ENCODE measurements at places on chromosomes 7 and 10.

DNA sequence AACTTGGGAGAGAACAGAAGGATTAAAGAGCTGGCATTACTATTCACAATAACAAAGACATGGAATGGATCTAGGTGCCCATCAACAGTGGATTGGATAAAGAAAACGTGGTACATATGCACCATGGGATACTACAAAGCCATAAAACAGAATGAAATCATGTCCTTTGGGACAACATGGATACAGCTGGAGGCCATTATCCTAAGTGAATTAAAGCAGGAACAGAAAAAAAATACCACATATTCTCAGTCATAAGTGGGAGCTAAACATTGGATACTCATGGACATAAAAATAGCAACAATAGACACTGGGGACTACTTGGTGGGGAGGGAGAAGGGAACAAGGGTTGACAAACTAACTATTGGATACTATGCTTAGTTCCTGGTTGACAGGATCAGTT, 133.2 kb upstream of the ITGB1 start:
- DNase-seq, result no peak

- no peak for DNase-seq
These were observed 100.3 kb downstream of the TRRAP start for GRCh38 chr7:98978672-98979071.

DNA sequence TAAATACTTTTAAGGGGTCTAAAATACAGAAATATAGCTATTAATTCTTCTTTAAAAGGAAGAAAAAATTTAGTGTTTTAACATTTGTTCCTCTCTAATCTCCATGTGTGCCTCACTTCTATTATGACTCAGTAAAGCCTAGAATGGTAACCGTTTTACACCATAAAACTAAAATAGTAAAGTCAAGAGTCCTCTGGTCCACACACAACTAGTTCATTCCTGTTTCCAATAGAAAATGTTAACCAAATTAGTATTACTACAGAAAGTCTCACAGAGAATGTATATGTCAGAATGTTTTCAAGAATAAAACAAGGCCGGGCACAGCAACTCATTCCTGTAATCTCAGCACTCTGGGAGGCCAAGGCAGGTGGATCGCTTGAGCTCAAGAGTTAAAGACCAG, 55.8 kb downstream of the CNOT4 start:
- DNase-seq, result no peak

DNA sequence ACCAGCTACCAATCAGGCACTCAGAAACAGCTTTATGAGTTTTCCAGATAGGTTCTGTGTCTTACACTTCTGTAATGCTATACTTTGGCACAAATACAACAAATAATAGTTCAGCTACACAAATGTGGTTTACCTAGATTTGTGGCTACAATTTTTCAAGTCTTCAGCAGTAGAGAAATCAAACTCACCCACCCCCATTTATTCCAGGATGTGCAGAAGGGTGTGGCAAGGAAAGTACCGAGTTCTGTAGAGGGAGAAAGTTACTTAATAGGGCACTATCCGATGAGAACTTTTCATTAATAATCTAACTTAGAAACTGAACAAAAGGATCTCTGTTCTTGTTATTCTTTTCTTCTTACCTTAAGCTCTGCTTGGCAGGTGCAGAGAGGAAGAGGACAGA, 30.3 kb upstream of the ATP6V0A4 start:
- no peak for DNase-seq

GRCh38 chr10:18312374-18313139, 172.3 kb downstream of the CACNB2 start:
- DNase-seq, result no peak

GRCh38 chr10:7795605-7796004, 7.6 kb downstream of the ATP5F1C start:
- DNase-seq, result no peak

- DNase-seq, result peak; percentile 44
These were observed 49.6 kb downstream of the KAT6B start for GRCh38 chr10:74875966-74876365.

DNA sequence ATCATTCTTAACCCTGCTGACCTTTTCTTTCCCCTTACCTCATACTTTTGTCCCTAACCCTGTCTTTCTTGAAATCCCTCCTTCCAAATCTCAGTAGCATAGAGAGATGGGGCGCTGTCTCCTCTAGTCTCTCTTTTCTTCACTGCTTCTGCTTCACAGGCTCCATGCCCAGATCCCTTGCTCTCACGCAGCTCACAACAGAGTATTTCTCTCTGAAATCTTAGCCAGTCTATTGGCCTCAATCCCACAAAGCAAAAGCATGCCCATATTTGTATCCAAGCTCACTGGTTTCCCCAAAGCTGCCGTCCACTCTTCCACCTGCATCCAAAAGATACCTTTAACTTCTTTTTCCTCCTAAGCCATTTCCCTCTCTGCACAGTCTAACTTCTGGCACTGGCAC, 526.8 kb downstream of the PLXDC2 start:
- no peak for DNase-seq

DNA sequence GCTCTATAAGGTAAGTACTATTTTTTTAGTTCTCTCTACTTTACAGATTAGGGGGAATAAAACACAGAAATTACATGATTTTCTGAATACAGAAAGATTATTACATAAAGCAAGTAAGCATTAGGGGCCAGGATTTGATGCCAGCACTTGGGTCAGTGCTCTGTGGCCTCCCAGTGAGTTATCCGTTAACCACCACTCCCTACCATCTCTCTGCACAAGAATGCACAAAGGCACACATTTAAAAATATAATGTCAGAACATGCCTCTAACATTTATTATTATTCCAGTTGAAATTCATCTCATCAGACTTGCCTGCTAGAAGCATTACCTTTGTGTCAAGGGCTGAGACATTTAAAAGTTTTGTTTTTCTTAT, 59.0 kb downstream of the MET start:
- no peak for DNase-seq

GRCh38 chr10:88886557-88886956, 6.5 kb downstream of the STAMBPL1 start:
- no peak for DNase-seq

DNA sequence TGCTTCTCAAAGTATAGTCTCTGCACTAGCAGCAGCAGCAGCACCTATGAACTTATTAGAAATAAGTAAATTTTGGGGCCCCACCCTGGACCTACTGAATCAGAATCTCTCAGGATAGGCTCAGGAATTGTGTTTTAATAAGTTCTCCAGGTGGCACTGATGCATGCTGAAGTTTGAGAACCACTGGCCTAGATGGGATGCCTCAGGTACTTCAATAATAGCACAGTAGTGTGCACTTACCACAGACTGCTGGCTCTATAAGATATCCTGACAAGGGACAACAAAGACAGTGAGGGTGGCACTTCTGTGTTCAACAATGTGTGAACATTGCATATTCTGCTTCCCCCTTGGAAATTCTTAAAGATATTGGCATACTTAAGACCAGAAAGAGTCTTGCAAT, 64.7 kb upstream of the HABP2 start:
- DNase-seq, result no peak

DNA sequence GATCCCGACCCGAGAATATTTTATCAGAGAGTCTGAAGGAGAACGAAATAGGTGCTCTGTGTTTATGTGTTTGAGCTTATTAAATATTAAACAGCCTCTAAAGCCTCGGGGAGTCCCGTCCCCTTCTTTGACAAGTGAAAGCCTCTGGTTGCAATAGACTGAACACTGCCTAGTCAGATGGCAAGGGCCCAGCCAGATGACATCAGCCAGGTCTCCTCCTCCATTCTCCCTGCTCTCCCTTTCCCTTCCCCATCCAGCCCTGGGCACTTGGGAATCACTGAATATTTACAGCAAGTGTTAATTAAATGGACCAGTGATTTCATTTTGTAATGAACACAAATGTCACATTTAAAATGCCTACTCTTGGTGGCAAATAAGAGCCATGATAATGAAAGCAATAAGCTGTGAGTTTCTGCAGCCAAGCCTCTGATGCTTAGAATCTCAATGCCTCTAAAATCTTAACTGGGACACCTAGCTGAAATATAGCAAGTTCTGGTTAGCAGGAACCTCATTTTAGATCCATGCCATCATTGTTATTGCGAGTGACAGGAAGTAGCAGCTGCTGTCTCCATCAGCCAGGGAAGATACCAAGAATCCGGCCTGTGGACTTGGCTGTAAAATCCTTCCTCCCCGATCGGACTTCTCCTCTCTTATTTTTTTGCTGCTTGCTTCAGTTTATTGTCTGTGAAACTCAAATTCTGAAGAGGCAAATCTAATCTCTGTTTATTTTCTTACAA, 202.1 kb downstream of the PRPF18 start:
- DNase-seq, result no peak

DNA sequence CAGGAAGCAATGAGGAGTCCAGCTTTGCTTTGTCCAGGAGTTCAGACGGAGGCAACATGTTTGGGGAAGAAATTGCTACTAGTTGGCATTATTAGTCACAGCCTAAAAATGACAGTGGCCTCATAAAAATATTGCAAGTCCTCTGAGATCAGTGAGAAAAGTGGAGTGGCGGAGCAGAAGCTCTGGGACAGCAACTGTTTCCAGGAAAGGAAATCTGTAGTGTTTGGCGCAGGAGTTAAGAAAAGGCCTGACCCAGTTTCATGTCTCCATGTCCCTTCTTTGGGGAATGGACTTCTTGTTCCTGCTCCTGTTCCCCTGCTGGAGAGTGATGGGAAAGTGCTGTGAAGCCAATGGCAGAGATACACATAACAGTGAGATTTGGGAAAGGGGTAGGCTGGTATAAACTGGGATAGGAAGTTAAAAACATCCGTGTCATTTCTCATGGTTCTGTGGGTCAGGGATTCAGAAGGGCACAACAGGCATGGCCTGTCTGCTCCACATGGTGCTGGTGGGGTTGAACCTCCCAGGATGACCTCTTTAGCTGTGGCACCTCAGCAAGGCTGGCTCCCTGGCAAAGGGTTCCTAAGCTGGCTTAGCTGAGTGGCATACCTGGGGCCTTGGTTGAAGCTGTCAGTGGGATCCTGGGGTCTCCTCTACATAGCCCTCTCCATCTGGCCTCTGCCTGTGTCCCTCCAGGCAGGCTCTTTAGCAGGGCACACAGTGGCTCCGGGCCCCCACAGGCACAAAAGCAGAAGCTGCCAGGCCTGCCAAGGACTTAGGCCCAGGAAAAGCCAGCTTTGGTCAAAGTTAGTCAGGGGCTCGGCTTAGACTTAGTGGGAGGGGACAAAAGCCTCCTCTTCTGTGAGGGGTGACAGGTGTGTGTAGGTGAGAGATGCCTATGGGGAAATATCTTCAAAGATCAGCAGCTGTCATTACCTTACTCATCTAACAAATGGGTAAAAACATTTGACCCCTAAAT, 77.7 kb downstream of the WDFY4 start:
- DNase-seq, result no peak

DNA sequence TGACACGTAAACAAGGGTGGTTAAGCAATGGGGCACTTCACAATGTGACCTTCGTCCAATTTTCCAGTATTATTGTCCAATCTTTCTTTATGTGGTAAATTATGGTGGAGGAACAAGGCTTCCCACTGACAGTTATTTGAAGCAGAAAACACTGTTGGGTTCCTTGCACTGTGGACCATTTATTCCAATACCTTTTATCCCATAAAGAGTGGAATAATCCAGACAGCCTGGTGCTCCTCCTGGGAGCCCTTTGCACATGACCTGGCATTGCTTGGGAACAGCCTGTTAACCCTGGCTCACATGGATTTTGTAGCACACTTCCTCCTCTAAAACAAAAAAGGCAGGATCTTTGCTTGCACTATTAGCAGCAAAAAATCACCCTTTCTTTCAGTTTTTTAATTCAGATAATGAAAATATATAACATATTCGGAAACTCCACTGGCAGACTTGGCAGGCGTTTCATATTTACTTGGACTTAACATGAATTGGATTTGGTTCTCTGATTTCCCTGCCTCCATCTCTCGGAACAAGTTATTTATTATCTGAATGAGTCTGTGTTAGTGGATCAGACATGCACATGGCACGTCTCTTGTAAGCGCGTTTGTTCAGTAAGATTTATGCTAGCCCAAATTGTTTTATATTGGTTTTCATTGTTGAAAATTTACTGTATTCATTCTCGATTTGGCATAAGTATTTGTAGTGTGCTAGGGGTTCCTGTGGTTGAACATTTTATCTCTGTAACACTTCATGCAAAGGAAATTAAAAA, 59.3 kb downstream of the BMPER start:
- no peak for DNase-seq

- DNase-seq, result no peak
These were observed 434.5 kb downstream of the CCSER2 start for GRCh38 chr10:84762754-84763394.

GRCh38 chr10:125637496-125637895, 45.5 kb downstream of the TEX36 start:
- no peak for DNase-seq

- no peak for DNase-seq
These were observed 247.7 kb downstream of the PRKG1 start for GRCh38 chr10:51321980-51322379.

- DNase-seq, result no peak
These were observed 378.8 kb upstream of the STEAP1 start for GRCh38 chr7:89775459-89775858.

GRCh38 chr10:34941471-34942357, 126.6 kb upstream of the PARD3 start:
- no peak for DNase-seq

DNA sequence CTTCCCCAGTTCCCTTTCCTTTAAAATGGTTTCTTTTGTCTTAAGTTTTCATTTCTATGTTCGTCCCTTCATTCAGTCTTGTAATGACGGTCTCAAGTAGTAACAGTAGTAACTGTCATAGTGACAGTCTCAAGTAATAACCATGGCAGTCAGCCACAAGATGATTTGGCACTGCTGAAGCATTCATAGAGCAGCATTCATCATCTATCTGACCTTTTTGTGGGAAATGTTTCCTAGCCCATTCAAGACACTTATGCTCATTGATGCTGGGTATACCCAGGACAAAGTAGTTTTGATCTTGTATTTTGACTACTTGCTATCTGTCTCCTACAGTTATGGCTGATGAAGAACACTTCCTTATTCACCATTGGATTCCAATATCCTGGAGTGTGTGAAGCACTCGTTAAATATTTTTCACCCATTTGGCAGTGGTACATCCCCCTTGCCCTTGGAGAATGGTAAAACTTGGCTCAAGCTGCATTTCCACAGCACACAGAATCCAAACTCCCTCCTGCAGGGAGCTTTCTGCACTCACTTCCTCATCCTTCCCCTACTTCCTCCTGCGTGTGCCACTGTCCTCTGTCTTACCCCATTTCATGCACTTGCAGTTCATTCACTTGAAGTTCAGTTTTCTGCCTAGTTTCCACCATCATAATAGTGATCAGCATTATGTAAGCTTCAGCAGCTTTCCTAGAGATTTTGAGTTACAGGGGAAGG, 19.0 kb downstream of the GIMAP4 start:
- DNase-seq, result no peak

- DNase-seq, result no peak
These were observed 753.2 kb downstream of the GRID1 start for GRCh38 chr10:85613391-85613790.

DNA sequence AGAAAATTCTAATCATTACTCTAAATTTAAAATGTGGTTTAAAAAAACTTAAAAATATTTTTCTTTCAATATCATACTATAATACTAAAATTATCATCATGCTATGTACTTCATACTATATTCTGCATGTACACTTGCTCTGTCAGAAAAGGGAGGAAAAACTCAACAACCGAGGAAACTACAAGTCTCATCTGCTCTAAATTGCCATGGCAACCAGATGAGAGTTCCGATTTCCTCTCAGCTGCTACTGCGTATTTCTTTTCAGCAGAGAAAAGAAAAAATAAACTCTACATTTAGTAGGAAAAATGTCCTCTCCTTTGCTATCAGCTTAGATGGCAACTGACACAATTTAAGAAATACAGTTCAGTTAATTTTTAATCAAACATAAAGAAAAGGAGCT, 178.9 kb downstream of the SRPK2 start:
- DNase-seq, result no peak
